Renal cortical epithelial cell (primary cell): ENCODE measurements at places on chromosomes 6 and 20. TPM values are rescaled to one million over a fixed set of nuclear protein-coding genes. Genes with fewer than 3 reads are reported as not detected.

- DNase-seq = no peak
Measured at GRCh38 chr6:162217811-162218493, 509.6 kb downstream of the PRKN start.

SLC22A3 gene
- total RNA-seq = 10.4 and 11.4 TPM in 2 replicates

DNA sequence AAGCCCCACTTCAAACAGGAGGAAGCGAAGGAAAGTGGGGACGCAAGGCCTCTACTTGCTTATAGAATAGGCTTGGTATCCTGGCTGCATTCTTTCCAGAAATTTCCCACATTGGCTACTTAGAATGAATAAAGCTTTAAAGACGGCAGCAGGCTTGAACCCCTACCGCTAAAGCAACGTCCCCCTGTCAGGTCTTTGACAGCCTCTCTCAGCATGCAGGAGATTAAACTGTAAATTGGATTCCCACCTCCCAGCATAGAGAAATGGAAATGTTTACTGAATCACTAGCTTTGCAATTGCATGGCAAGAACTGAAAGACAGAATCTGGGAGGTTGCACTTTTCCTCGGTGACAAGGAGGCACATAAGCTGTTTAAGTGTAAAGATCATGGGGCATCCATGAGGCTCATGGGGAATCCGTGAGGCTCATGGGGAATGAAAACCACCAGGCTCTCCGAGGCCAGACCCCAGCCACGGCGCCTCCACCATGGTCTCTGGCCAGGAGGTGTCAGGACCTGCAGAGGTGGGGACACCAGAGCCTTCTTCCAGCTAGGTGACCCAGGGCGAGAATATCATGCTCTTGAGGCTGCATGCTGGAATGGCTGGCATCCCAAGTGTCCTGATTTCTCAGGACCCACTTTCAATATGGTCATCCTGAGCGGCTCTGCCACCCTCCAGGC is 10.3 kb downstream of the LEMD2 start:
- DNase-seq = no peak

SRMS gene
- total RNA-seq = not detected in 2 replicates

GRCh38 chr6:159169557-159170332 is 545 bp downstream of the FNDC1 start:
- DNase-seq = peak; percentile 6

CDH4 gene
- total RNA-seq = 6.4 TPM in 2 replicates

DNA sequence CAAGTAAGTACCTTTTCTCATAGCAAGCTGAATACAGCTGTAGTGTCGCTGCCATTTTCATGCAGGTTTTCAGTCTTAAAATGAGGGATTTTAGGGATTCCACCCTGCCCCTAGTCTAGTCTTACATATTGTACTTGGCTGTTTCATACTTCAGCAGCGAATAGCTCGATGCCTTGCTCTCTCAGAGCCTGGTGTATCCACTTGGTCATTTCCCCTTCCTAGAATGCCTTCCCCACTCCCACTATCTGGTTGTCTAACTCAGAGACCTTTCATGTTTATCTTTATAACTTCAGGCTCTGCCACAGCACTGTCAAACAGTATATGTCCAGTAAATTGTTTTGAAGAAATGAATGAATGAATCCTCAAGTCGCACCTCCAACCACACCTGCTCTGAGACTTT is 21.1 kb upstream of the IPCEF1 start:
- DNase-seq = no peak

- no peak for DNase-seq
Measured at GRCh38 chr6:35008858-35009257, 119.8 kb downstream of the ANKS1A start.

DNA sequence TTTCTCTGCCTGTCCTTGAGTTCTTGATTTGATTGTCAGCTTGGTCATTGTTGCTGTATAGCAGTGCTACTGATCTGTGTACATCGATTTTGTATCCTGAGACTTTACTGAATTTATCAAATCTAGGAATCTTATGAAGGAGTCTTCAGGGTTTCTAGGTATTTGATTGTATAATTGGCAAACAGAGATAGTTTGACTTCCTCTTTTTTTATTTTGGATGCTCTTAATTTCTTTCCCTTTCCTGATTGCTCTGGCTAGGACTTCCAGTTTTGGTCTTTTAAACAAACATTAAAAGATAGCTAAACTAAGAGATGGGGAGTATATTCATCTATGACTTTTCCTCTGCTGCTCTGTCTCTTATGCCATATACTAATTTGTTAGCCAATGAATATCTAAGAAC is 62.4 kb downstream of the NCOA7 start:
- DNase-seq = no peak

GRCh38 chr6:56595490-56596122 is 47.1 kb downstream of the DST start:
- peak; percentile 82 for DNase-seq

DNA sequence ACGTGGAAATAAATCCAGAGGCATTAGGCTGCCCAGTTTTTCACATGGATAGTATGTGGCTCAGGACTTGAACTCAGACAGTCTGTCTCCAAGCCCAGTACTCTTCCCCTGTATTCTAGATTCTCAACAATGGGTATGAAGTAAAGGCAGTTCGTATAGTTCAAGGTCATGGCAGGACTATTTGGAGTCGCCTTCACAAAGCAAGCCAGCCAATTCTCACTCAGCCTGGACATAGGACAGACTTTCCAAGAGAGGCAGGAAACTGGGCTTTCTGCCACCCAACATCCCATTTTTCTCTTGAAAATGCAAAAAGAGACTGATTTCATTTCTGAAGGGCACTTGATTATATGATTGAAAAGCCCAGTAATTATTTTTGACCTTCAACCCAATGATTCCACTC is 111.0 kb downstream of the EDN1 start:
- DNase-seq = no peak

DNA sequence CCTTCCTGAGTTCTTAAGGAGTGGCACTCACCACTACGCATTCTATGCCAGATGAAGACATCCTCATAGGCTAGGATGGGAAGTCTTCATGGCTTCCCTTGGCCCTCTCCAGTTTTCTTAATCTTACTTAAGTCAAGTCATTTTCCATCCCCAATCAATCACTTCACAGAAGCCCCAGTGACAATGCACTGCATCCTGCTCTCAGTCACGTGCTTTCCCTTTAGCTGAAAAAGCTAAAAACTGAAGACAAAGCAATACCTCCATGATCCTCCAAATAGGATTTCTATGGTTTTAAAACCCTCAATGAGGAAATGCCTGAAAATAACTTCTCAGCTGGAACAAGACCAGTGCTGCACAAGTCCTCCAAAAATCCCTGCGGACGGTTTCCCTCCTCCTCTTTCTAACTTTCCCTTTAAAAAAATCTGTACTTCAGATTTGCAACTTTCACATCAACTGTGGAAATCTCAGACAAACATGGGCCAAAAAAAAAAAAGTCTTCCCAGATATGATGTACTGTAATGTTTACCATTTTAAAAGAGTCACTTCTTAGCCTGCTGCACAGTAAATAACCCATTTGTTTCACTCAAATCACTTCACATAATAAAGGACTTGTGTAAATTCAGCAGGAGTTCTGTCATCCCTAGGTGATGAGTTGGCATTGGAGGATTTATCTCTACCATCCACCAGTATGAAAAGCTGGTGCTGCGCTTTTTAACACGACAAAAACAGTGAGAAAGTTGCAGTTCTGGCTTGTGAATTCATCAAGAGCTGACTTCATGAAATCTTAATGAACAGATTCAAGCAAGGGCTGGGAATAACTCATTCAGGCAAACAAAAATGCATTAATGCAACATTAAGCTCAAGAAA is 590.0 kb upstream of the NOX3 start:
- DNase-seq = no peak

DNA sequence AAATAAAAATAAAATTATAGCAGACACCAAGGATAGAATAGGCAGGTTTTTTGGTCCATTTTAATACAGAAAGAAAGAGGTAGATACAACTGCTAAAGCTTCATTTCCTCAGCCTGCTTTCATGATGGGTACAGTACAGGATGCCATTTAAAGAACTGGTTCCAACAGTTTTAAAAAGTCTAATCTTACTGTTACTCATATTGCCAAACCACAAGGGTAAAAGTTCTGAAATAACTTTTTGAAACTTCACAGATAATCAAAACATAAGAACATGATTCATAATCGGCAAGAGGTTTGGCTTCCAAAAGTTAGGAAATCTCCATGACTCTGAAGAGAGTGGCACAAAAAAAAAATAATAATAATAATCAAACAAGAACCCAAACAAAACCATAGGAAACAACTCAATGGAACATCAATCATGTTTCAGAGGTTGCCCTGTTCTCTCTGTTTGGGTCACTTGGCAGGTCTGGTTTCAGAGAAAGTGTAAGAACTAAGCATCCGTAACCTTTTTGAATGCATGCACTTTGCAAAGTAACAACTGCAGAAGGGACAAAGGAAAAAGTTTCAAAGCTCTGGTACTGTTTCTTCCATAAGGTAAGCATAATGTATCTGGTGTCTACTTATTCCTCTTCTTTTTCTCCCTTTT is 79.7 kb downstream of the SMLR1 start:
- DNase-seq = no peak

ADGRF1 gene
- total RNA-seq = 18.3 and 36.6 TPM in 2 replicates

DNA sequence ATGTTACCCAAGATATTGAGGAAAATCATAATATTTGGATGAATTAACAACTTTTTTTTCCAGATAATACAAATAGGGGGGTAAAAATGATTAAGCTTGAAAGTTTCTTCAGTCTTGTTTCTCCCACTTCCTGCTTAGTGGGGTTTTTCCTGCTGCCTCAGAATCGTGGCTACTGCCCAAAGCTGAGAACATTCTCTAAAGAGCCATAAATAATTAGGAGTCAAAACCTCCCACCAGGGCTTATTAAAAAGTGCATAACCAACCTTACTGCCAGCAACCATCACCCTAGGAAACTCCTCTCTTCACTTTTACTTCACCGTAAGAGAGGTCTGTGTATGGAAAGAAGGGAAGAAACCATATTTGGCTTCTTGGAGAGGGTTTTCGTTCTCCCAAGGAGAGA is 9.0 kb upstream of the LCA5 start:
- DNase-seq = peak; percentile 54

MATN4 gene
- not detected in 2 replicates for total RNA-seq

GRCh38 chr20:62367136-62367632 is at the start of gene LAMA5:
Gene LAMA5 (minus strand): TSS chr20:62367312. CDS start chr20:62367245, 67 bp downstream.
- no peak for DNase-seq

- no peak for DNase-seq
Measured at GRCh38 chr20:10655720-10656669, 17.8 kb downstream of the JAG1 start.

DYNLT2 gene
- total RNA-seq = 0.35 and 0.75 TPM in 2 replicates

- DNase-seq = peak; percentile 84
Measured at GRCh38 chr6:72649032-72649984, 27.4 kb downstream of the KCNQ5 start.

LY6G6D gene
- total RNA-seq = not detected in 2 replicates

DNA sequence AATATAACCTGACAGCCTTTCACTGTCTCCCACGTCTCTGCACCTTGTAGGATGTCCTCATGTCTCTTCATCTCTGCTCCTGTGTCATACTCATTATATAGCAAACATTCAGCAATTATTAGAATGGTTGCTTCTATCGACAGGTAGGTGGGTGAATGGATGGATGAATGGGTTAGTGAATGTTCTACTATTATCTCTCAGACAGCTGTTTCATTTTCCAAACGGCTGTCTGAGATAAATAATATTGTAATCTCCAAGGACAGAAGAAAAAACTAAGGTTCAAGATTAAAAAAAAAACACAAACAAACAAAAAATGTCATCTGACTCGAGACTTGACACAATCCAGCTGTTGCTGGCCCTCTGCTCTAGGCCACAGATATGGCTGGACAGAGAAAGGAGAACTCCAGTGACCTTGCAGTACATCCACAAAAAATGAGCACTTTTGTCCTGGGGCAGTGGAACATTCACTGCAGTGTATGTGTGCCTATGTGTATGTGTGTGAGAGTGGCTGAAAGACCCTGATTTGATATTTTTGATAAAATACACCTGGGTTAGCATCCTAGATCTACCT is 2.1 kb downstream of the HNF4A start:
- no peak for DNase-seq

NOL4L gene
- total RNA-seq = 1.6 and 15.4 TPM in 2 replicates

HLA-DPA1 gene
- total RNA-seq = 7.0 and 9.7 TPM in 2 replicates

DNA sequence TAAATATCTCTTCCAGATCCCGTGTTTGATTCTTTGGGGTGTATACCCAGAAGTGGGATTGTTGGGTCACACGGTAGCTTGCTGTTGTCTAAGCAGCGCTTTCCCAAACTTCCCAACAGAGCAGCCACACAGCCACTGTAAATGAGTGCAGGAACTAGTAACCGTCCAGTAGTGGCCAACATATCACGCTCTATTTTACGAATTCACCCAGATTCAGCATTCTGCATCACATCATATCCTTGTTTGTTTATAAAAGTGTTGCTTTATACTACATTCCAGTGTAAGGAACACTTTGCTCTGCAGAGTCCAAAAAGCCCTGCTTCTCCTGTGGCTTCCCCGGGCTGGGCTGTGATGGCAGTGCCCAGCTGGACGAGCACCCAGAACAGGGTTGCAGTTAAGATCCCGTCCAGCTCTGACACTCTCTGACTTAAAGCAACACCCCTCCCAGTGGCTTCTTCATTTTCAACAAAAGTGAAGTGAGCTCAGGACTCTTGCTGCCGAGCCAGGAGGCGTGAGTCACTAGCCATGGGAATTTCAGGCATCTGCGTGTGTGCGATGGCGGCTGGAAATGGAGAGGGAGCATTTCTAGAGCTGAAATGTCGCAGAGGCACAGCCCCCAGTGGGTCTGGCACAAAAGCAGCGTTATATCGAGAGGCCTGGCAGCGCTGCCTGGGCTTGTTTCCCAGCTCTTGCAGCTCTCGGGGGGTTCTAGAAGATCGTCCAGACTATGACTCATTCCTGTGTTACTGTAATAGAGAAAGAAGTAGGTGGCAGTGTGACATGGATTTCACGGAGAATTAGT is 216.3 kb upstream of the ECI2 start:
- peak; percentile 83 for DNase-seq

GRCh38 chr6:111551521-111552231 is 54.0 kb downstream of the TRAF3IP2 start:
- DNase-seq = peak; percentile 41

- DNase-seq = no peak
Measured at GRCh38 chr20:42150230-42150629, 532.1 kb upstream of the CHD6 start.

SLC35D3 gene
- not detected in 2 replicates for total RNA-seq

DNA sequence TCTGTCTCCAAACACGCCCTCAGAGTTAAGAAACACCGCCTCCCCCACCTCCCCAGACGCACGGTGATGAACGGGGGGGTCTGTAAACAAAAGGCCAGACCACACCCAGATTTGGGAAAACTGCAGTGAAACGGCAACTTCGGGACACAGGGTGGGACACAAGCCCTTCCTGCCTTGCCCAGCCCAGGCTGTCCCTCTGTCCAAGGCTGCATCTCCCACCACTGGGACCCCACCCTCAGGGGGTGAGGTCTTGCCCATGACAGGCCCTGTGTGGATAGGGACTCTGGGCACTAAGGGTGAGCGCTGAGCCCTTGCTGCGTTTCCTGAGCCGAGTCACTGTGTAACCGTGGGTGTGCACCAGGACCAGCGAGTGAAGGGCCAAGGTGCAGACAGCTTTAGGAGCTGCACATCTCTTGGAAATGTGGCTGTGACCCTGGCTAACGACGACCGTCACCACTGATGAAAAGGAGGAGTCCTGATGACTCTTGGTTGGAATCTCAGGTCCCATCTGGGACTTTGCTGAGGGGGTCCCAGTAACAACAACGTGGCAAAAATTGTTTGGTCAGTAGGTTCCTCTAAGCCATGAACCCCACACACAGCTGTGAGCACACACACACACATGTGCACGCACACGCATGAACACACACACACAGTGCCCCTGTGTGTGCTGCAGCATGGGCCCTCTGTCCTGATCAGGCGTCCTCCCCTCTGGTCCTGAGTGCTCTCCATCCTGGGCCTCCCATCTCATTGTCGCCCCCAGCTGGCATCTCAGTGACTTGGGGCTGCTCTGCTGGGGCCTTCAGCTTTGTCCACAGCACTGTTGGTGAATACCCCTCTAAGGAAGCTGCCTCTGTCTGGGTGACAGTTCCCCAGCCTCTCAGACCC is 100.6 kb downstream of the RAMACL start:
- DNase-seq = no peak

PROKR2 gene
- not detected in 2 replicates for total RNA-seq
